Stimulated activated CD4-positive, alpha-beta T cell treated with anti-CD3 and anti-CD28 coated beads, Interleukin-1b, Interleukin-23, amount 100 ng/mL, for 1 hour (primary cell): ENCODE measurements at places on chromosomes 11 and 22.

DNA sequence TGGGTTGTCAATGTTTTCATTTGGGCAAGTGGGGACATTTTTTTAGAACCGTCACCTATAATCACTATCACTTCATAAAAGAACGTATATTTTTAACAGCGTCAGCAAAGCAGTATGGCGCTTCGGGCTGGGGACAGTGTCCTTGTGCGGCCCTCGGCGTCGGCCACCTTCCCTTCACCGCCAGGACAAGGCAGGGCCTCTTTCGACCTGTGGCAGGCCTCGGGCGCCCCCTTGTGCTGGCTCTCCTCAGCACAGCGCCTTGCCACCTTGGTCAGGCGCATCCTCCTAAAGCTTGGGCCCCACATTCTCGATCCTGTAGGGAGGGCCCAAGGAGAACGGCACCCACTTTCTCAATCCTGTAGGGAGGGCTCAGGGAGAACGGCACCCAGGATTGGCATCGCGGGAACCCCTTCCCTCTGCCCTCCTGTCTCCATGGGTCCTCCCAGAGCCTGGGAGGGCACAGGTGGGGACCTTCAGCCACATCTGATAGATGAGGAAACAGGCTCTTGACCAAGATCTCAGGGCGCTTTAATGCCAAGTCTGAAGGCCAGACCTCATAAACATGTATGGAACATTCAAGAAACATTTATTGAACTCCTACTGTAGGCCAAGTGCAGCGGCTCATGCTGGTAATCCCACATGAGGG, 11.5 kb upstream of the FADD start:
- peak; percentile 22 for DNase-seq

DNA sequence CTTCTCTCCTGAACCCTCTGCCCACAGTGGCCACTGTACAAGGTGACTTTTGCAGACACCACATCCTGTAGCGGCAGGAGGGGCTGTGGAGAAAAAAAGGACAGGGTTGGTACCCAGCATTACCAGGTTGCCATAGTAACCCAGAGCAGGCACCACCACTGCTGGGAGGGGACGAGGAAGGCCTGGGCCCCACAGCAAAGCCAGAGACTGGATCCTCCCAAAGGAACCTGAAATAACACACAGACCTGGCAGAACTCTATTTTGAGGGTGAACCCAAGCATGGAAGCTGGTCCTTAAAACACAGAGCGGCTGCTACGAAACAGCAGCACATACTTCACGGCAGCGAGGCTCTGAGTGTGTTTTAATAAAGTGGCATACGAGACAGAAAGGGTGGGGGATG, 380.6 kb downstream of the CTTN start:
- DNase-seq = no peak

DNA sequence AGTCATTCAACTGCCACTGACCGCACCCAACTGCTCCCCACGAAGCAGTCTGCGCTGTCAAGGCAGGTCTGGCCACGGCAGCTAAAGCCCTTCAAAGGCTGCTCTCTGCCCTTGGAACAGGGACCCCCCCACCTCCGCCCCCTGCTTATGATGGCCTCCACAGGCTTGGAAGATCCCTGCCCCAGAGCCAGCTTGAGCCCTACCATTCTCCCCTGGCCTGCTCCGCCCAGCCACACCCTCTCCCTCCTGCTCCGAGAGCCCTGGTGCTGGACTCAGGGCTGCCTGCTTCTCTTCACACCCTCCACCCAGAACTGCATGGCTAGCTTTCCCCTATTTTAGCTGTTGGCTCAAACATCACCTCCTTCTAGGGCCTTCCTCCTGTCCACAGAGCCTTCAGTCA, 19.0 kb downstream of the ZMAT5 start:
- no peak for DNase-seq

DNA sequence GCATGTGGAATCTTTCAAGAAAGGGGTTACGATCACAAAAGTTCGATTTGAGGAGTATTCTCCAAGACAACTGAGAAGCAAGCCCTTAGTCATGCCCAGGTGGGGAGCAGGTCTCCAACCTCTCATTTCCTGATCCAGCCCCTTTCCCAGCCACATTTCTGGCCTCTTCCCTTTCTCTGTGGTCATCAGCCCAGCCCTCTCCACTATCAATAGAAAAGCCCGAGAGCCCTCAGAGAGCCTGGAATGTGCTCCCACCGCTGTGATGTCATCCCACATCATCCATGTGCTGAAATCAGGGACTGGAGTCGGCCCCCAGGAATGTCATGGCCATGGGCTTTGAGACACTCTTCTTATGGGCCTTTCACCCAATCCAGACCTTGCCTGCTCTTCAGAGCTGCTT, 62.6 kb downstream of the KCNJ1 start:
- no peak for DNase-seq

- DNase-seq = no peak
Measured at GRCh38 chr11:33160136-33160535, 1.1 kb downstream of the CSTF3 start.
